ENCODE measurements at places on chromosomes 12 and 14.
A peak's percentile ranks its signal among the peaks of the same experiment; 100 is the strongest.

- no peak for DNase-seq
Observed at GRCh38 chr12:27822076-27822712, 42.2 kb upstream of the MANSC4 start.

DNA sequence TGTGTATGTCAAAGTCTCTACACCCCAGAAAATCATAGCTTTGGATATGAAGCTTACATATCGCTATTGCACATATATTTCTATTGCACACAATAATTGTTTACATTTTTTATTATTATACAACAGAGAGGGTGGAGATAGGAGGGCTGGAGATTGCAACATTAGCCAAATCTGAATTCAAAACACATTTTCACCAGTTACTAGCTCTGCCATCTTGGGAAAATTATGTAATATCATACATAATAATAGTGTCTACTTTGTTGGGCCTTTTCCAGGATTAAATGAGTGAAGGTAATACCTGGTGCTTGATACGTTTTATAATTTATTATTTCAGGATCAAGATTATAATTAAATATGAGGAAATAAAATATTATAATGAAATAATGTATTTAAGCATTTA lies 507.4 kb upstream of the TBX3 start:
- DNase-seq: no peak

- DNase-seq: no peak
Observed at GRCh38 chr12:3670083-3670620, 82.8 kb downstream of the CRACR2A start.

DNA sequence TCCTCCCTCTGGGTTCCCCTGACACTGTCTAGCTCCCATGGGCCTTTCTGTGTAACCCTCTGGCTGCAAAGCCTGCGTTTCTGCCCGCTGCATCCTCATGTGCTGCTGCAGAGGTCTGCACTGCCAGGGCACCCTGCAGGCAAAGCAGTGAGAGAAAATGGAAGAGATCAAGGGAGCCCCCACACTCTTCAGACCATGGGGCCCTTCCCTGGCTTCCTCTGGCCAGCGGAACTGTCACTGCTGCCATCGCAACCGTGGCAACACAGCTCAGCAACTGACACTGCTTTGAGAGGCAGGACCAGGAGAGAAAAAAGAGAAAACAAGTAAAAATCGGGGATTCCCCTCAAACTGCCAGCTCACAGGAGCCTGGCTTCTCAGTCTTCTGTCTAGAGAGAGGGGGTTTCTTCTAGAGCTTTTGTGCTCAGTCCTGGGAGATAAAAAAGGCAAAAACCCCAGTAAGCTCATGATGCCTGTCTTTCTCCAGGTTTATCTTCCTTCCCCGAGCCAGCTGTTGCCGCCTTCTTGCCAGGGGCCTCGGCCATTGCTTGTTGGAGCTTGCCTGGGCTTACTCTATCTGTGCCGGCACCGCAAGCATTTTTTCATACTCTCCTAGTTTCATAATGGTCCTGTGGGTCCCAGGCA lies 38.9 kb downstream of the C14orf132 start:
- DNase-seq: no peak

DNA sequence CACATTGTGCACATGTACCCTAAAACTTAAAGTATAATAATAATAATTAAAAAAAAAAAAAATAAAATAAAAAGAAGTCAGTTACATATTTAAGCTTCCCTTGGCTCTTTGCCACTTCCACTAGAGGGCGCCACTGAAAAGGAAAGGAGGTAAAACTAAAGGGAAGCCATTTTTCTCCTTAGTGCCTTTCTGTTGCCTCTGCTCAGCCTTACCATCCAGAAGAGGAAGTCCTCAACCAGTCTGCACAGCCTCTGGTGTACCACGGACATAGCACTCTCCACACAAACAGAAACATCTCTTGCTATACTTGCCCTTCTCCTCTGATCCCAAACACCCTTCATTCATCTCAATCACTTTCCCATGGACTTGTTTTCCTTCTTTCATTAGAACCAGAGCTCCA lies 169.0 kb upstream of the EEA1 start:
- DNase-seq: peak; percentile 78

DNA sequence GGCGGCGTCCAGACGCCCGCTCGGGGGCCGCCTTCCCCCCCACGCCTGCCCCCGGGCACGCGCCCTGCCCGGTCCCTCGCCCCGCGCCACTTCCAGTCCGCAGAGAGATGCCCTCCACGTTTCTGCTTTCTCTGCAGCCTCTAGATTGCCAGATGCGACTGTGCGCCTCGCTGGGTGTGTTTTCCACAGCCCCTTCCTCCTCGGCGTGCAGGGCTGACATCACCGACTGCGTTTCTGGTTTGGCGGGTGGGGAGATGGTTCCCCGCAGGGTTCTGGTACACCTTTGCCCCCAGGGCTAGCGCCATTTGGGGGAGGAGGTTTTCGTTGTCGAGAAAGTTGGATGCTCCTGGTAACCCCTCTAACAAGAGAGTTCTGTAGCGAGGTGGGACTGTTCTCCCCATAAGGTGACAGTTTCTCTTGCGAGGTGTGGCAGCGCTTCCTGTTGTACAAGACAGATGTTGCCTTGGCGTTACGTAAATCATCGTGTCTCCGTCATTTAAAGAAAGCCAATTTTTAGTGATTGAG lies 1.5 kb downstream of the CALM1 start:
- DNase-seq: peak; percentile 56

- DNase-seq: no peak
Observed at GRCh38 chr12:74891083-74891668, 318.5 kb downstream of the KCNC2 start.

DNA sequence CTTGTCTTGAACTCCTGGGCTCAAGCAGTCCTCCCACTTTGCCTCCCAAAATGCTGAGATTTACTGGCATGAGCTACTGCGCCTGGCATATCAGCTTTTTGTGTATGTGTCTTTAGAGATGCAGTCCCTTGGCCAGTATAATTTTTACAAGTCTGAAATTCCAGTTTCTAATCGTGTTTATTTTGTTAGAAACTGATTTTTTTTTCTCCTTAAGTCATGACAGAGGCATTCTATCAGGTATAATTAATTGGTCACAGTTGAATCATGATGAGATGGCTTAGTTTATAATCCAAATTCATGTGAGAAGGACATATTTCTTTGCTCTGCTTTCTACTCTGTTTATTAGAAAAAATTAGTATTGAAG lies 98.9 kb downstream of the PCNX1 start:
- DNase-seq: no peak

DNA sequence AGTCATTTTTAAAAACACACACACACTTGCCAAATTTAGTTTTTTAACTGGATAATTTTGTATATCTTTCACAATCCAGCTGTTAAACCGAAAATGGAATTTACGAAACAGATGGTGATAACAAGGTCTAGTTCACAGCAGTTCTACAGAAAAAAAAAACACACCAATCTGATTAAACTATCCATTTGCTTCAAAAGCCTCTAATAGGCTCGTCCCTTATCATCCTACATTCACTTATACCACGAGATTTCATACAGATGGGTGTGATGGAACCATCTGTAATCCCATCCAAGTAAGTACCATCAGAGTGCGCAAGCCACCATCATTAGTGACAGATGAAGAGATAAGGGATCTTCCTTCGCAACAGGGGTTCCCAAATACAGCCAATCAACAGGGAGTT lies 20.1 kb downstream of the GCH1 start:
- no peak for DNase-seq
